ENCODE measurements at places on chromosomes 16 and 17.
A peak's percentile ranks its signal among the peaks of the same experiment; 100 is the strongest.

- DNase-seq, result no peak
Observed at GRCh38 chr16:66746048-66746447, 5.4 kb downstream of the DYNC1LI2 start.

DNA sequence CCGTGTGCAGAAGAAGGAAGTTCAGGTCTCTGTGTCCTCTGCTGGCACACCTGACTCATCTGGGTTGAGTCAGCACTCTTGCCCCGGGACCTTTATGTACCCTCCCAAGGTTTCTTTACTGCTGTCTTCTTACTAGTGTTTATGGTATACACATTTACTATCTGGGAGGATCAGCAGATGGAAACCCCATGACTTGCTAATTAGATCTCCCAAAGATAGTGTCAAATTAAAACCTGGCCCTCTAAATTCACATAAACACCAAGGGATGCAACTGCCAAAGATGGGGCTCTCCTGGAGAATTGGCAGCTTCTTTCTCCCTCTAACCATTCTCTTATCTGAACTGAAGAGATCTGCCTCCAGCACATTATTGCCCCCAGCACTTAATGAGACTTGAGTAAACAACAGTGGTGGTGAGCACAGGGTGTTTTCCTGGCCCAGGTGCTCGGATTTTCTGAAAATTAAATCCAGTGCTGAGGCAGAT lies 718.1 kb upstream of the SOX9 start:
- no peak for DNase-seq

GRCh38 chr17:47959825-47960655 lies 2.4 kb upstream of the PRR15L start:
- DNase-seq, result no peak

- DNase-seq, result no peak
Observed at GRCh38 chr17:40470932-40471828, 27.9 kb downstream of the IGFBP4 start.

DNA sequence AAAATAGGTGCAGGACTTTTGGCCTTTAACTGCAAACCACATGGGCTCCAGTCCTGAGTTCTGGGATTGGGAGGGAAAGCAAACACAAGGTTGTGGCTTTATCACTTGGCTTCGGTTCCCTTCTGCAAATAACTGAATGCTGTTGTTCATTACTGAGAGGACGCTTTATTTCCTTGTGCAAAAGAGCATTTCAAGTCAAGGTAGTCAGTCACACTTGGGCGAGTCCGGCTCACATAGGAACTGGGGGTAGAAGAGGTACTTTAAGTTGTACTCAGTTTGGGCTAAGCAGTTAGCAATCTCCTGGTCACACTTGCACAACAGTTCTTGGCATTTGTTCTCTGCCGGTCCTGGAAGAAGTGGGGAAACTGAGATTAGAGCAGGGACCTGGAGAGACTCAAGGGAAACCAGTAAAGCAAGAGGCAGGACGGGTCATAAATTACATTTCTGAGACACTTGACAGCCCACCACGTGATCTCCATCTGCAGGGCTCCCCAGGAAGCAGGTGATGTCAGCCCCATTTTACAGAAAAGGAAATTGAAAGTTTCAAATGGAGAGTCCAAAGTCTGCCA lies 21.6 kb downstream of the PLA2G10 start:
- no peak for DNase-seq

DNA sequence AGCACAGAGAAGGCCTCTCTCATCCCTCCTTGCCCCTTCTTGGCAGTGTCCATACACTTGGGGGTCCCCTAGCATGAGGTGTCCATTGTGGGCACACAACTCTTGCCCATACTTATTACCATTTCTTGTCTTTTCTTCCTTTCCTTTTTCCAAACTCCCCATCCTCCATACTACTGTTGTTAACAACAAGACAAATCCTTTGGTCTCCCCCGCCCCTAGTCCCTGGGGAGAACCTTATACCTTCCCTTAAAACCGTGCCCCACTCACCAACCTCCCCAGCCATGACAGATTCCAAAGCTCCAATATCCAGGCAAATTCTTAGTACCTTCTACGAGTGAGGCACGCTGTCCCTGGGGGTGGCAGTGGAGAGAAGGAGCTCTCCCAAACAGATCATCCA lies 82.9 kb downstream of the GAS7 start:
- no peak for DNase-seq

GRCh38 chr17:4366327-4367063 lies at the start of gene UBE2G1:
UBE2G1 (minus strand) TSS chr17:4366675; CDS start chr17:4366316, 359 bp downstream.
- peak; percentile 95 for DNase-seq

GRCh38 chr16:56382459-56382858 lies 42.9 kb downstream of the AMFR start:
- no peak for DNase-seq

GRCh38 chr16:10895053-10895946 lies 18.3 kb downstream of the CIITA start:
- DNase-seq, result no peak

GRCh38 chr17:82358465-82359350 lies at the start of gene TEX19:
TEX19 (plus strand) TSS chr17:82359247; CDS start chr17:82362151, 2,904 bp downstream.
- no peak for DNase-seq

DNA sequence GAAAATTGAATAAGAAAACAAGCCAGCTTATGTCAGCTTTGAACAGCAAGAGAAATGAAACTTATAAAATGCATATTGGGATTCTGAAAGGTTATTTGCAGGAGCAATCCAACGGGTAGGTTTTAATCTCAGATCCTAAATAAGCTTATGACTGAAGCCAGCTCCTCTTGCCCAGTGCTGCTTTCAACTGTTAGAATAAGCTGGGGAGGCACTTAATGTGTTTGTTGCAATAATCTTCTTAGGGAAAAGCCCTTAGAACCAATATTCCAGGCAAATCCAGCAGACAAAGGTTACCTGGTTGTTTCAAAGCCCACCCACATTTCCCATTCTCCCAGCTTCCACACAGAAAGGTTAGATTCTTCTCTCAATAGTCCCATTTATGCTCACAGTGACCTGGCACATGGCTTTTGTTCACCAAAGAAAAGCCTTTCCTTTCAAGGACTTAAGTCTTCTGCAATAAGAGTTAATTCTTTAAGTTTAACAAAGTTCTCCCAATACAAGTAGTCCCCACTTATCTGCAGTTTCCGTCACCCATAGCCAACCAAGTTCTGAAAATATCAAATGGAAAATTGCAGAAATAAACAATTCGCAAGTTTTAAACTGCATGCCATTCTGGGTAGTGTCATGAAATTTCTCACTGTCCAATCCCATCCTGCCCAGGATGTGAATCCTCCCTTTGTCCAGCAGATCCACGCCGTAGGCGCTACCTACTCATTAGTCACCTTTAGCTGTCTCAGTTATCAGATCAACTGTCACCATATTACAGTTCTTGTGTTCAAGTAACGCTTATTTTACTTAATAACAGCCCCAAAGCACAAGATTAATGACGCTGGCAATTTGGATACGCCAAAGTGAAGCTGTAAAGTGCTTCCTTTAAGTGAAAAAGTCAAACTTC lies 5.9 kb downstream of the TEX2 start:
- DNase-seq, result no peak

- no peak for DNase-seq
Observed at GRCh38 chr17:61010661-61011170, 333.1 kb downstream of the BCAS3 start.

Measured in stimulated activated CD8-positive, alpha-beta memory T cell treated with anti-CD3 and anti-CD28 coated beads, Interleukin-7, amount 100 ng/mL, for 48 hours (primary cell).